Stimulated activated CD4-positive, alpha-beta T cell treated with anti-CD3 and anti-CD28 coated beads, Interleukin-4, amount 100 ng/mL, for 24 hours (primary cell): ENCODE measurements at places on chromosomes 4 and X.
A peak's percentile ranks its signal among the peaks of the same experiment; 100 is the strongest.

DNA sequence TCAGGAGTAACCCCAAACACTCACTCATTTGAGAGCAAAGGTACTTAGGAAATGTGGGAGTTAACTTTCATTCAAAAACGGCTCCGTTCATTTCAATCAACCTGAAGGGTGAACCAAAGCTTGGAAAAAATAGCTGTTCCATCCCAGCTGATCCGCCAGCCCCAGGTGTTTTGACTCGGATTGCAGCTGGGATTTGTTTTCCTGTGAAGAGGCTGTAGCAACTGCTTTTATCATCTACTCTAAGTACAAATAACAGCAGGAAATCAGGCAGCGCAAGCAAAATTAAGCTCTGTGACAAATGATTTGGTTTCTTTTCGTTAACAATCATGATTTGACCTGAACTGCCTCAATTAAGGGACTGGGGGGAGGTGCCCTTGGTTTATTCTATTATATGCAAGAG lies 154.7 kb downstream of the BEND2 start:
- DNase-seq: no peak

- DNase-seq: no peak
Measured at GRCh38 chr4:158170691-158171561, 1.9 kb downstream of the GASK1B start.

- DNase-seq: no peak
Measured at GRCh38 chr4:171376724-171377123, 436.5 kb upstream of the GALNTL6 start.

- DNase-seq: no peak
Measured at GRCh38 chrX:45046417-45046816, 154.3 kb downstream of the DIPK2B start.

DNA sequence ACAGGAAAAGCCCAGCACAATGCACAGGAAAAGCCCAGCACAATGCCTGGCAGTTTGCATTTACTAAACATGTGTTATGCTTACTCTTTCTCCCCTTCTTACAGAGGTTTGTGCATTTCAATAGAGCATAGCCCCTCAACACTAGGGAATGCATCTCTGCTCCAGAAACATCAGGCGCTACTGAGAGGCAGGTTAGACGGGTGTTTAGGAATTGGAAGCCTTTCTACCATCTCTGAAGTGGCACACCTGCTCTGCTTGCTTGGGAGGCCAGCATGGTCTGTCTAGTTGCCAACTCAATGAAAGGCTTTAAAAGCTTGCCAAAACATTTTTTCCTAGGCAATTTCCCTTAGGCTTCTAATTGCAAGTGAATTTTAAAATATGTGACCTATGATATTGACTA lies 55.7 kb downstream of the GRID2 start:
- DNase-seq: no peak

- no peak for DNase-seq
Measured at GRCh38 chr4:82818664-82819662, 20.4 kb upstream of the SCD5 start.

- no peak for DNase-seq
Measured at GRCh38 chr4:28287831-28288233, 1427.2 kb downstream of the STIM2 start.

DNA sequence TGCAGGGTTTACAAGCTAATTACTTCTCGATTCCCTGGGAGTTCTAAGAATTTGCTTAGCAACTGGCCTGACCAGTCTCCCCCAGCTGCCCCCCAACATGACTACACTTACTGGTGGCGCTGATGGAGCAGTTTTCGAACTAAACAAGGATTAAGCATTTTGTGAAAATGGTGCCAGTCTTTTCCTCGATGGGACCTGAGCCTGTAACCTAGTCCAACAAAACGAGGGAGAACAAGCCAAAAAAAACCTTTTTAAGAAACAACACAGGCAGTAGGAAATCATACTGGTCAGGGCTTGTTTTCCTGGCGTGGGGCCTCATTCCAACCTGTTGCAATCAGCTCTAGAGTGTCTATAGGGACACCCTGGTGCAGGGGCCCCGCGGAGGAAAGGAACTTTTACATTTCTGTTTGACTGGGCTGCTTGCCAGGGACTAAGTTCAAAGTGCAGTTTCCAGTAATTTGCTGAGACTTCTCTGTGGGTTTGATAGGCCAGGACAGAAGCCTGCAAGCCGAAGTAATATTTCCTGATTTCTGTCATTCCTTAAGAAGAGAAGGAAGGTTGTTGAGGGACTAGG lies 158.7 kb downstream of the SPRY1 start:
- no peak for DNase-seq

- DNase-seq: no peak
Measured at GRCh38 chrX:13469963-13470684, 99.3 kb upstream of the EGFL6 start.

GRCh38 chr4:71261001-71261400 lies 77.8 kb upstream of the SLC4A4 start:
- DNase-seq: no peak

GRCh38 chrX:2546496-2546895 lies 45.7 kb upstream of the DHRSX start:
- no peak for DNase-seq

GRCh38 chr4:53476232-53477037 lies 99.0 kb downstream of the FIP1L1 start:
- DNase-seq: no peak

GRCh38 chr4:14701389-14701788 lies 300.9 kb upstream of the CPEB2 start:
- no peak for DNase-seq

GRCh38 chr4:135177321-135177720 lies 975.7 kb upstream of the PABPC4L start:
- no peak for DNase-seq

- peak; percentile 48 for DNase-seq
Measured at GRCh38 chrX:71536285-71536684, 3.4 kb downstream of the OGT start.

GRCh38 chr4:24867251-24867650 lies 45.6 kb downstream of the CCDC149 start:
- DNase-seq: no peak

- DNase-seq: no peak
Measured at GRCh38 chr4:130416228-130416627, 1320.3 kb downstream of the C4orf33 start.

- DNase-seq: no peak
Measured at GRCh38 chrX:151815398-151815797, 80.9 kb downstream of the CNGA2 start.

DNA sequence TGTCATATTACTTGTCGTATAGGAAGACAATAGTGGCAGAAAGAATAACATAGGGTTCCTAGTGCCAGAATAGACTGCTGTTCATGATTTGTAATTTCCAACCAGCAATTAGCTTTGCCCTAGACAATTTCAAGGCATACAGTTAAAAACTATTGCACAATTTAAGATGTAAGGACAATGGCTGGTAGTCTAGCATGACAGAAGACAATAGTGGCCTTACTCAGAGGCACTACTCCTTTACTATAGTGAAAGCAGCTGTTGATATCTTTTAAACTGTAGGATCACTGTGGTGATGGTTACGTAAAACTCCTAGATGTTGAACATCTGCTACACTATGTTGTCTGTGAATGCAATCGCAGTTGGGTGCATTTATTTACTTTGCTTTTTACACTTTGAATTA lies 234.5 kb downstream of the RBMX2 start:
- DNase-seq: no peak

DNA sequence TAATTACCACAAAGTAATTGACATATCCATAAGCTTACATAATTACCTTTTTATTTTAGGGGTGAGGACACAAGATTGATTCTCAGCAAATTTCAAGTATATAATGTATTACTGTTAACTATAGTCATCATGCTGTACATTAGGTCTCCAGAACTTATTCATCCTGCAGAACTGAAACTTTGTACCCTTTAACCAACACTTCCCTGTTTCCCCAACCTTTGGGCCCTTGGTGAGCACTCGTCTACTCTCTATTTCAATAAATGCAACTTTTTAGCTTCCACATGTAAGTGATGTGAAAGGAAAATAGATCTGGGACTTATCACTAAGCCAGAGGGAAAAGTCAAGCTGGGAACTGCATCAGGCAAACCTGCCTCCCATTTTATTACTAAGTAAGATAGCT lies 33.6 kb upstream of the CCNG2 start:
- DNase-seq: no peak

GRCh38 chr4:184664445-184665210 lies 15.1 kb downstream of the PRIMPOL start:
- no peak for DNase-seq

- DNase-seq: no peak
Measured at GRCh38 chrX:55695227-55696018, 22.1 kb upstream of the RRAGB start.

- DNase-seq: no peak
Measured at GRCh38 chr4:71294301-71294700, 44.5 kb upstream of the SLC4A4 start.

DNA sequence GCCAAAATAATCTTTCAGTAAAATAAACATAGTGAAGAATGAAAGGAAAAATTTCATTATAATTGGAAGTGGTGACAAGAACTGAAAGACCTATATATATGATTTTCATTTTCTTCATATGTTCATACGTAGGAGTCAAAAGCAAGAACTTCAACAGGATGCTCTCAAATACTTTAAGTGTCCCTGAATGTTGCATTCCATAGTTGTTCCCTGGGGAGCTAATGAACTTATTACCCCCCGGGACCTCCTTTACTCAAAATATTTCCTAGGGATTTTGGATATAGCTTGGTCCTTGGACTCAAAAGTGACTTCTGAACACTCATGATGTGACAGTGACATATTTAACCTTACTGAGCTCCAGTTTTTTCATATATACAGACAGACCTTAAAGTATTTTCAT lies 44.9 kb upstream of the NDST4 start:
- no peak for DNase-seq

DNA sequence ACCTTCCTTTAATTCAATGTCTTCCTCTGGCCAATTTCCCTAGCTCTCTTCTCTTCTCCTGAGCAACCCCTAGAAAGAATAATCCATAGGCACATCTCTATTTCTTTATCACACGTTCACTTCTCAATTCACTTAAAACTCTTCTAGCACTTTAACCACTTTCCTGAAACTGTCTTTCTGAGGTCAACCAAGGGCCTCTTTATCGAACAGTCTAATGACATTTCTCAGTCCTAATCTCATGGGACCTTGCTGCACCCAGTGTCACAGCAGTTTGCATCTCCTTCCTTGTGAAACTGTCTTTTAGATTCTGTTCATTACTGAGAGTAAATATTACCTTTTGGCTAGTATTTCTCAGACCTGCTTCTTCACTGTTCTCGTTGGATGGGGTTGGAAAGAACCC lies 285.3 kb upstream of the RASGEF1B start:
- no peak for DNase-seq

GRCh38 chrX:109733613-109734083 lies 591 bp upstream of the ACSL4 start:
- DNase-seq: no peak

- no peak for DNase-seq
Measured at GRCh38 chr4:22688236-22688635, 4.5 kb upstream of the GBA3 start.

DNA sequence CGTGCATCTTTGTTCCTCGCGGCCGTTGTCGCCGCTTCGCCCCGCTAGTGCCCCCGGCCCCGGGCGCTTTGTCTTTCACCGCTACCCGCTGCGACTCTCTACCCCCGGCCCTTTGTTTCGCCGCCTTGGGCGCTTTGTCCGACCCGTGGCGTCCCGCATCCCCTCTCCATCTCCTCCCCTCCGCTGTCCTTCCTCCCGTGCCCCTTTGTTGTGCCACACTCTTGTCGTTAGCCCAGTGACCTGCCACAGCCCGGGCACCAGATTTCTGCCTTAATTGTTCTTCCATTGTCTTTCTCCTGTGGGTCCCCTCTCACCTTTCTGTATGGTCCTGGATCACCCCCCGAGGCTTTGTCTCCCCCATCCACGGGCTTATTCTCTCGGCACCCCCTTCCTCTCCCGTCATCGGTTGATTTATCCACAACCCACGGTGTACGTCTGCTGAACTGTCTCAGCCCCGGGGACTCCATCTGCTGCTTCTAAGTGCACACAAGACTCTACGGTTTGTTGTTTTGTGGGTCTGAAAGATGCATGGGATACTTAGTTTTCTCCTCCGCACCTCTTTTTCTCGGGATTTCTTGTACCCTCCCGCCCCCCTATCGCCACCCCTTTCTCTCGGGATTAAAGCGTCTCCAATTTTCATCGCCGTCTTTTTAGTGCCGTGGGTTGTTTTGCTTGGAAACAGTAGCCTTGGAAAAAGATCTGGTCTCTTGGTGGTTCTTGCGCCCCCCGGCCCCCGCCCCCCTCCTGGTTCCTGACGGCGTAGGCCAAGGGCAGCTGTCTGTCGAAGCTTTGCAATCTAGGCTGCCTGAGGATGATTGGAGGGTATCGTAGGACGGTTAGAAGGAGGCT lies 783 bp downstream of the RBPJ start:
- peak; percentile 53 for DNase-seq

GRCh38 chr4:39085891-39086290 lies 23.9 kb downstream of the KLHL5 start:
- DNase-seq: no peak

- no peak for DNase-seq
Measured at GRCh38 chr4:40736910-40737309, 12.8 kb upstream of the NSUN7 start.

- no peak for DNase-seq
Measured at GRCh38 chr4:7966281-7967062, 26.8 kb upstream of the AFAP1 start.

DNA sequence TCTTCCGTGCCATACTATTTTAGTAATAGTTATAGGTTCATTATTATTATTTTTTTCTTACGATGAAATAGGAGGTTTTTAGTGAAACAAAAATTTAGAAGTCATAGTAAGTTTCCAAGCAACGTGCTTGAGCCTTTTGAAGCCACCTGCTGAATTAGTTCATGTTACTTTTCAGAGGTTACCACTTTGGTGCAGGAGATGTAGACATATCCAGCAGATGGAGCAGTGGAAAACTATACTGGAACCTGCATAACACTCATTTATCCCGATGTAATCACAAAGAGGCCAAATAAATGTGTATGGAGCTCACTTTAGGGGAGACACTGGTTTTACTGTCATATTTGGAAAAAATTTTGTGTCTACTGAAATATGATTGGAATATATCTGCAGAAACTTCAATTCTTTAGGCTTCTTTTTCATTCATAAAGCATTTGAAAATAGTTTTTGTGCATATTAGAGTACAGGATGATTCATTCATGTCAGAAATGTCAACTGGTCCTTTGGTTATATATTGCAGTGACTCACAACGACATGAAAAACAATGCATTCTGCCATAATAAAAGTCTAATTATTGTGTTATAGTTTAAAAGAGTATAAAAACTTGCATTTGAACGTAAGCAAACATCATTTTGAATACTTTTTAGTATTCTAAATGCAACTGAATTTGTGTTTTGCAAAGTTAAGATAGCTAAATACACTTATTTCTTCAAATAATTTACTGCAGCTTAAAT lies 2182.9 kb upstream of the TENM3 start:
- DNase-seq: no peak

DNA sequence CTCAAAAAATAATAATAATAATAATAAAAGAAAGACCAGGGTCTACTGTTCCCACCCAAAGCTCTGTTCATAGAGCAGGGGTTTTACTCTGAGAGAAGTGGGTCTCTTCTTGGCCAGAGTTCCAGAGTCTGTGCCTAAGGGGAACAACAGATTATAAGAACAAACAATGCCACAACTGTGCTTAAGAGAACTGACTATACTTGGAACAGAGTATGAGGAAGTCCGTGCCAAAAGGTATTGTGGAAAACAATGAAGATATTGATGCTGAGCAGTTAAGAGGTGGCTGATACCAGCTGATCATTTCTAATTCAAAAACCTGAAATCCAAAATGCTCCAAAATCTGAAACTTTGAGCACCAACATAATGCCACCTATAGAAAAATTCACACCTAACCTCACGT lies 229.6 kb downstream of the FBXO8 start:
- DNase-seq: no peak
